ENCODE measurements at places on chromosomes 2 and 18.

GRCh38 chr2:10022966-10023662 is 20.2 kb upstream of the KLF11 start:
- H3K27ac ChIP-seq, result no peak overlapping the region
- H3K36me3 ChIP-seq, result no peaks in the 10 kb centered on the region

DNA sequence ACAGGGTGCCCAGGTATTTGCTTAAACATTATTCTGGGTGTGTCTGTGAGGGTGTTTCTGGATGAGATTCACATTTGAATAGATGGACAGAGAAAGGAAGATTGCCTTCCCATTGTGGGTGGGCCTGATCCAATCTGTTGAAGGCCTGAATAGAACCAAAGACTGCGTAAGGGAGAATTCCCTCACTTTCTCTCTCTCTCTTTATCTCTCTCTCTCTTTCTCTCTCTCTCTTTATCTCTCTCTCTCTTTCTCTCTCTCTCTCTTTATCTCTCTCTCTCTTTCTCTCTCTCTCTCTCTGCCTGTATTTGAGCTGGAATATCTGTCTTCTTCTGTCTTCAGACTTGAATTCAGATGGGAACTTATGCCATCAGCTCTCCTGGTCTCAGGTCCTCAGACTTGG is 148.4 kb downstream of the FAM124B start:
- no peak overlapping the region for H3K4me3 ChIP-seq
- no peak overlapping the region for H3K27ac ChIP-seq
- no peaks in the 10 kb centered on the region for H3K4me1 ChIP-seq
- H3K36me3 ChIP-seq, result no peaks in the 10 kb centered on the region
- no peaks in the 10 kb centered on the region for H3K27me3 ChIP-seq

GRCh38 chr2:8543060-8543382 is 138.8 kb upstream of the ID2 start:
- no peak for DNase-seq
- H3K4me3 ChIP-seq, result no peak overlapping the region
- H3K27me3 ChIP-seq, result no peaks in the 10 kb centered on the region
- H3K4me1 ChIP-seq, result peaks cover 51% of the 10 kb centered on the region
- no peaks in the 10 kb centered on the region for H3K36me3 ChIP-seq

GRCh38 chr2:239880396-239880795 is 144.7 kb downstream of the NDUFA10 start:
- H3K4me3 ChIP-seq, result no peak overlapping the region
- no peaks in the 10 kb centered on the region for H3K36me3 ChIP-seq
- H3K4me1 ChIP-seq, result peaks cover 18% of the 10 kb centered on the region
- no peaks in the 10 kb centered on the region for H3K27me3 ChIP-seq
- DNase-seq, result no peak

GRCh38 chr18:75455249-75456198 is 28.0 kb upstream of the SMIM21 start:
- H3K27ac ChIP-seq, result peak overlapping the region; percentile 85
- H3K4me1 ChIP-seq, result peaks cover 21% of the 10 kb centered on the region
- DNase-seq, result peak; percentile 57
- peak overlapping the region; percentile 38 for H3K4me3 ChIP-seq
- H3K36me3 ChIP-seq, result no peaks in the 10 kb centered on the region

GRCh38 chr2:62151306-62151638 is 44.6 kb upstream of the B3GNT2 start:
- H3K27ac ChIP-seq, result no peak overlapping the region
- no peaks in the 10 kb centered on the region for H3K4me1 ChIP-seq
- DNase-seq, result no peak
- no peaks in the 10 kb centered on the region for H3K36me3 ChIP-seq
- H3K27me3 ChIP-seq, result no peaks in the 10 kb centered on the region

- peak; percentile 53 for DNase-seq
- peaks cover 25% of the 10 kb centered on the region for H3K27me3 ChIP-seq
- no peak overlapping the region for H3K27ac ChIP-seq
- H3K4me3 ChIP-seq, result peak overlapping the region; percentile 38
- peaks cover 31% of the 10 kb centered on the region for H3K4me1 ChIP-seq
- H3K36me3 ChIP-seq, result no peaks in the 10 kb centered on the region
These were observed 1.2 kb downstream of the ALK start for GRCh38 chr2:29920130-29920577.
